Astrocyte of the spinal cord (primary cell): ENCODE measurements at places on chromosomes 12 and 14.

DNA sequence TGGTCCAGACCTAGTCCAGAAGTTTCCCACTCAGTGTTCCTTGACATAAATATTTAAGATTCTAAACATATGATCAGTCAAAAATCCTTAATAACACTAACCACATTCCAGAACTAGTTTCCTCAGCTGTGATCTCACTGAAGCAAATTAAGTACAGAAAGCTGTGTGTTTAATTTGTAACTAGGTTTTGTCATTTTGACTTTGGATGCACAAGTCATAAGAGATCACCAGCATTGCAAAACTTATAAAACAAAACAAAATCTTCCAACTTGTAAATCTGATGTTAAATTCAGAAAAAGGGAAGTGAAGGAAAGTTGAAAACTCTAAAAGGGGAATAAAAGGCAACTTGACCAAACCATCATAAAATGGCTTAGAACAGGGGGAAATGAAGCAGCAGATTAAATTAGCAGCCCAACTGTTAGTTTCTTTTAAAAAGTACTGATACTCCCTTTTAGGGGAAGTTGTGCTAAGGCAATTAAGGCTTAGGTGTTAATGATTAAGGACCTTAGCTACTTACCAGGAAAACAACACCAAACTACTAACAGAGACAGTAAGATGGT, 56.6 kb downstream of the SH2B3 start:
- peak; percentile 39 for DNase-seq

DNA sequence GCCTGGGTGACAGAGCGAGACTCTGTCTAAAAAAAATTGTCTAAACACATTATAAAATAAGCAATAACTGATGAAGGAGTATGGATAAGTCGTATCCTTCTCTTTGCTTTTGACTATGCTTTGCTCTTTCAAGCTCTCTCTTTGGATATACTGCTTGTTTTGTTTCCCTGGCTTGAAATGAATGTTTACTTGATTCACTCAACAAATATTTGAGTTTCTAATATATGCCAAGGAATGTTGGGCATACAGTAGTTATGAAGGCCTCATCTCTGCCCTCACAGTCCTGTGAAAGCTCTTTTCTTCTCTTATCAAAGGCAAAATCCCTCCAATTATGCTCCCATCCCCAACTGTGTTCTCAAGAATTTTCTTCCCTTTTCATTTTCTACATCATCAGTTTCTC, 123.5 kb downstream of the PTPRR start:
- DNase-seq, result no peak

DNA sequence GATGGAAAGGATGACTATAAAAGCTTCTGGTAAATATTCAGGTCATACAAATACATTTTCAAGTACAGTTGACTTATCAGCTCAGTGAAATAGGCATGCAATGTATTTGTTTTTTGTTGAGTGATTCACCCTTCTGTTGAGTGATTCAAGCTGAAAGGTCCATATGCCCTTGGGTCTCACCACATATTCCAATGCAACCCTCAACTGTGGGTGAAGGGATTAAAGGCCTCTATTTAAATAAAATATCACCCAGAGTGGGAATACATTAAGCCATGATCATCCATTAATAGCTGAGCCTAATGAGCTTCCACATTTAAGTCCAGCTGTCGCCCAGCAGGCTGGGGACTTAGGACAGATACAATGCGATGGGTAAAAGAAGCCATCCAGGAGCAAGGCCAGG, 120.2 kb downstream of the CRACR2A start:
- DNase-seq, result peak; percentile 11

- no peak for DNase-seq
These were observed 154.1 kb upstream of the PELI2 start for GRCh38 chr14:55964091-55964490.

- no peak for DNase-seq
These were observed at the start of gene TDRD9 for GRCh38 chr14:103928011-103928890. Gene TDRD9 (plus strand): TSS chr14:103928456. CDS start chr14:103928510, 54 bp downstream.

GRCh38 chr14:89616852-89617341, 199.9 kb upstream of the FOXN3 start:
- peak; percentile 24 for DNase-seq

- no peak for DNase-seq
These were observed 49.7 kb downstream of the KIF21A start for GRCh38 chr12:39393179-39393578.

- DNase-seq, result no peak
These were observed 36.2 kb upstream of the TMX1 start for GRCh38 chr14:51203881-51204280.

GRCh38 chr12:53423597-53423996, at the start of gene AMHR2:
Gene AMHR2 (plus strand): TSS chr12:53423855. CDS start chr12:53423935, 80 bp downstream.
- no peak for DNase-seq

DNA sequence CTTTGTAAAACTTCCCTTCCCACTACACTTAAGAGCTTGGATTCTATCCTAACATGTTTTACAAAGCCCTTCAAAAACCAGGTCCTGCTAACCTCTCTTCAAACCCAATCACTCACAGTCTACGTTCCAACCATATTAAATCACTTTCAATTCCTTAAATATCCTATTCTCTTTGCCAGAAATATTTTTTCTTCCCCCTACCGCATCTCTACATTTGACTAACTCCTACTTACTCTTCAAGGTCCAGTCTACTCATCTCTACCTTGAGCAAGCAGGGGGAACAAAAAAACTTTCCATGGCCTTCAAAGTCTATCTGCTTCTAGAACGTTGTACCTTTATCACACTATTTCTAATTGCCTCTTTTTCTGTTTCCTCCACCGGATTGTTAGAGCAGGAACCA, 6.1 kb downstream of the ERGIC2 start:
- DNase-seq, result no peak
